CD4-positive, alpha-beta T cell treated with Interleukin-21 for 1 hour (primary cell): ENCODE measurements at places on chromosomes 1 and 21.

GRCh38 chr1:94111879-94112278, 9.1 kb downstream of the ABCA4 start:
- DNase-seq = no peak

GRCh38 chr1:93426181-93426580, 21.7 kb upstream of the FNBP1L start:
- DNase-seq = no peak

DNA sequence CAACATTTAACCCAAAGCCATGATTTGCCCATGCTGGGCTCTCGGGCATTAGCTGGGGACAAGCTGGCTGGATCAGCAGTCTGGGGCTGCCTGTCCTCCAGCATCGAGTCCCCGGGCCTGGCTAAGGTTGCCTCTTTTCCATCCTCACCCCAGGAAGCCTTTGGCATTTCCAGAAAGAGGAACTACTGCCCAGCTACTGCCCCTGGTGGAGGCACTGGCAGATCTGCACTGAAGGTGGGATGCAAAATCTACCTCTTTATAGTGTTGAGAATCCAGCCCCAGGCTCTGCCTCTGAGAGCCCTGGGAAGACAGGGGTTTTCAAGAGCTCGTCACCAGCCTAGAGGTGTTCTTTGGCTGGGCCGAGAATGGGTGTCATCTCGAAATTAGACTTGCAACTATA, 635.9 kb downstream of the MATN1 start:
- DNase-seq = no peak

- DNase-seq = no peak
Measured at GRCh38 chr1:225813214-225813964, 3.5 kb downstream of the EPHX1 start.

- no peak for DNase-seq
Measured at GRCh38 chr1:182596934-182597333, 7.3 kb downstream of the RGS16 start.

- DNase-seq = no peak
Measured at GRCh38 chr1:112723511-112723839, 8.3 kb upstream of the PPM1J start.

GRCh38 chr1:23478896-23479665, 4.9 kb downstream of the ASAP3 start:
- DNase-seq = no peak

DNA sequence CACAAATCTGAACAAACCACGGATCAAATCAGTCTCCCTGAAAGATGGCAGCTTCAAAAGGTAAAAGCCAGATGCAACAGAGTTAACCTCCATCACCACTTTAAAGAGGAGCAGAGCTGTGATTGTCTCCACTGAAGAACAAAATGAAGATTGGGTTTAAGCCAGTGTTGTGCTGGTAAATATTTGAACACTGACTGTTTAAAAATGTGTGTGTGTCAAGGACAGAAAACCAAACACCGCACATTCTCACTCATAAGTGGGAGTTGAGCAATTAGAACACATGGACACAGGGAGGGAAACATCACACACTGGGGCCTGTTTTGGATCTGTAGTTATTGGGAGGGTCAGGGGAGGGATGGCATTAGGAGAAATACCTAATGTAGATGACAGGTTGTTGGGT, 83.9 kb downstream of the ST6GALNAC5 start:
- DNase-seq = no peak

DNA sequence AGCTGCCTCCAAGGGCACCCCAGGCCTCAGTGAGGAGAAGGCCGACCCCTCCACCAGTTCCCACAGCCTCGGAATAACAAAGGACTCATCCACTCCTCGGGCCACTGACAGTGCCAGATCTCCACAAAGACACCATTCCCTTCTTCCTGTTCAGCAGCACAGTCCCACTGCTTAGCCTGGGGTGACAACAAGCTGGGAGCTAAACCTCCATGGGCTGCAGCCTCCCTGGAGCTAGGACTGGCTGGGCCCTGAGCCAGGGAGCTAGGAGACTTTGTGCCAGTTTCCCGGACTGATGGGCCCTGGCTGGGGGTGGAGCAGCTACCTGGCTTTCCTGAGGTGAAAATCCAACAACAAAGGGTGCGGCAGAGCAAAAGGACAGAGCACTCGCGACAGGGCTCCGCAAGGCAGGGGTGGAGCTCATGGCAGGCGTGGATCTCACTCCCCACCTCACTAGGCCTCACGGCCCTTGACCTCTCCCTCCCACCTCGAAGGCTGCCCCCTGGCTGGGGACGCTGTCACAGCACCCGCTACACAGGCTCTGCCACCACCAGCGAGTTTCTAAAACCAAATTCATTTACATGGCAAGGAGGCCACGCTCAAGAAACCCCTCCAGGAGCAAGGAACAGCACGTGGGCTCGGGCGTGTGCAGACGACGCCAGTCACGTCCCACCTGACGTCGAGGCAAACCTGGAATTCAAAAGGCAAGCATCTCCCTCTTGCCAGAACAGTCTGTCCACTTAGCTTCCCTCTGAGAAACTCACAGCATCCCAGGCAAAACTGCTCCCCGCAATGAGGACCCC, 13.8 kb downstream of the SLC35E2B start:
- peak; percentile 55 for DNase-seq

DNA sequence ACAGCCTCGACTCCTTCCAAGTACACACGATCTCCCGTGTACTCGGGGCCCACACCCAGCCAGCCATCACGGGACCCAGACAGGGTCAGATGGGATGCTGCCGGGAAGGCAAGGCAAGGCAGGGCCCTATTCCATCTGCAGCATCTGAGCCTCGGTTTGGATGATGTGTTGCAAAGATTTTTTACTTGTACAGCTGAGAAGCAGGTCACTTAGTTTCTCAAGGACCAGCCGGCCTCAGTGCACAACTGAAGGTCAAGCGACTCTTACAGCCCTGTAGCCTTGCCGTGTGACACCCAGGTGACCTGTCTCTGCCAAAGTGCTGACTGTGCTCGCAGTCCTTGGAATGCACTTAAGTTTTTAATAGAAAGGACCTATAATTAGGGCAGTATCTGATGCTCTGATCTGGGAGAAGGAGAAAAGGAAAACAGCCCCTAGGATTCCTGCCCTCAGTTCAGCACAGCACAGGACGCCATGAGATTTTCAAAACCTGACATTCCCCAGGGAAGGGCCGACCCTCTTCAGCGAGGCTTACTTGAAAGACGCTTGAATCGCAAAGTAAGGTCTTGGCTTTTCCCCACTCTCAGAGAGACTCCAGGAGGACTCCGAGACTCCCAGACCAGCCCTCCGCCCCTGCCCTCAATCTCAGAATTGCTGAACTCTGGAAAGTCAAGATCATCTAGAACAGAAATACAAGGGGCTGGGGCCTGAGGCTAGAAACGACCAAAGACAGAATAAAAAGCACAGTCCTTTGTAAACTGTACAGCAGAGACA, 1.3 kb downstream of the GPR157 start:
- no peak for DNase-seq

DNA sequence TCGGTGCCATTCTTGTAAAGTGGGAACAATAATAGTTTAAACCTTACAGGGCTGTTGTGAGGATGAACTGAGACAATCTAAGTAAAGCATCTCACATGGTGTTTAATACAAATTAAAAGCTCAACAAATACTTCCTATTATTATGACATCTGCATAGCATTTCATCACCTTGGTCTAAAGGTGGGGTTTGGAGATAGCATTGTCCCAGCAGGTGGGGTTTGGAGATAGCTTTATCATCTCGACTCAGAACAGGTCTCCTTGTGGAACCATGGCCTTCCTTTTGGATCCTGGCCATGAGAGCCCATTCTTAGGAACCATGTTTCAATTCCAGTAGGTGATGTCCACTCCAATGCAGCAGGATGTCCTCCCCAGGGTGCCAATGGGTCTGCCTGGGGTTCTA, 20.6 kb upstream of the C8B start:
- DNase-seq = no peak

- no peak for DNase-seq
Measured at GRCh38 chr1:80506216-80506615, 1294.5 kb upstream of the ADGRL2 start.
